ENCODE measurements at places on chromosomes 6 and 20.

DNA sequence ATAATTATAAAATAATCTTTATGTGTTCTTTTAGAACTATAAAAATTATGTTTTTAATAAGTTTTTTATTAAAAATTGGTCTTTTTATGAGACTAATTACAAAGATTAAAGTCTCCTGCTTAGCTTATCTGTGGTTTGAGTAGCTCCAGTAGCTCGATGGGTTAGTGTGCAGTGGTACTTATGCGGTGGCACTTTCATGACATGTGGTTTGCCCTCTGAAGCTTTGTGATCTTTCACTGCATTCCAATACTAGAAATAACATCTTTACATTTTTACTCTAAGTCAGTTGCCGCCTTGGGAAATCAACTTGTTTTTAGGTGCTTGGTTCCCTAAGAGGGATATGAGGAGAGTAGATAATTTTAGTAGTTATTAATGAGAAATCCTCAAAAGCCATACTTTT, 699.5 kb upstream of the FLRT3 start:
- no peak for DNase-seq

DNA sequence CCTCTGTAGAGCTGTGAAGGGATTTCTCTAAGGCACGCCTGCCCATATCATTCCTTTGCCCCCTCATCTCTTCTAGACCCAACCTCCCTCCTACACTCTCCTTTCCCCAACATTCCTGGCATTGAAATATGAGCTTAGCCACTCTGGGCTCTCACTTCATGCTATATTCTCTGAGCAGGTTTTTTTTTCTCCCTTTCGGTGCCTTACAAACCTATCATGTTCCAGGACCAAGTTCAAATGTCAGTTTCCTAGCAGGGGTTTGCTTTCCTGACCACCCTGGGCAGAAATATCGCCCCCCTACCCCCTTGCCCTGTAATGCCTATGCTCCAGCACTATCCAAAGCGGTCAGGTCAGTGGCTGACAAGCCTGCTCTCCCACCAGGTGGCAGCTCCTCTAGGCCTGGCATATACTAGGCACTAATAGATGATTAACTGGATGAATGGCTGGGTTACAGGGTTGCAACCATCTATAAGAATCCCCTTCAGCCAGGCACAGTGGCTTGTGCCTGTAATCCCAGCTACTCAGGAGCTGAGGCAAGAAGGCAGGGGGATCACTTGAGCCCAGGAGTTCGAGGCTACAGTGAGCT, 25.7 kb upstream of the AAR2 start:
- DNase-seq, result no peak

- DNase-seq, result no peak
Observed at GRCh38 chr6:143368426-143368825, 82.1 kb downstream of the ADAT2 start.

DNA sequence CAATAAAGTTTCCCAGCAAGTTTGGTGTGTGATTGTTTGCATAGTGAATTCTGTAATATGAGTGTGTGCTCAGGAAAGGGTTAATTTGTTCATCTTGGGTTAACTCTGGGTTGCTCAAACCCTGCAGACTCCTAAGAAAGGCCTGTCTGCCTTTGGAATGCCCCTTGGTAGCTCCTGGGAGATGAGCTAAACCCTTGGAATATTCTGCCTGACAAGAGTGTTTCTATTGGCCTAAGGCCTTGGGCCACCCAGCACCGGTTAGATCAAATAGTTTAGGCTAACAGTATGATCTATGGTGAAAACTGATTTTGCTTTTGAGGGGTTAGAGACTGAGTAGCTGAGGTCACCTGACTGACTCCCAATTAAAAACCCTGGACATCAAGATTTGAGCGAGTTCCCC, 248.3 kb downstream of the GRM1 start:
- no peak for DNase-seq

GRCh38 chr6:56403745-56404144, 156.4 kb upstream of the COL21A1 start:
- DNase-seq, result no peak

DNA sequence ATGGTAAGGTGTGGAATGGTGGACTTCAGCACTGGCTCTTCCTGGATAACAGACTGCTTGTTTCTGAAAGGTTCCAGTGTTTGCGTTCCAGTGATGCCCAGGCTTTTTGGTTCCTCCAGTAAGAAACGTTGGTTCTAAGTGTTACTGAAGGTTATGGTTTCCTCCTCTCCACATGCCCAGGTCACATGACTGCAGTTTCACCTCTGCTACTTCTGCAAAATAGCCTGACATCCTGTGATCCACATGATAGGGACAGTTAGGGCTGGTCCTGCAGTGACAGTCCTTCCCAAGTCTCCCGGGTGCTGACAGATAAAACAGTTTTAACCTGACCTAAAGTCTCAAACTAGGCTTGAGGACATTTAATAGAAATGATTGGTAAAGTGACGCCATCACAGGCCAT, 132.2 kb upstream of the CST7 start:
- DNase-seq, result no peak

GRCh38 chr20:49400410-49400809, 82.1 kb downstream of the KCNB1 start:
- no peak for DNase-seq

DNA sequence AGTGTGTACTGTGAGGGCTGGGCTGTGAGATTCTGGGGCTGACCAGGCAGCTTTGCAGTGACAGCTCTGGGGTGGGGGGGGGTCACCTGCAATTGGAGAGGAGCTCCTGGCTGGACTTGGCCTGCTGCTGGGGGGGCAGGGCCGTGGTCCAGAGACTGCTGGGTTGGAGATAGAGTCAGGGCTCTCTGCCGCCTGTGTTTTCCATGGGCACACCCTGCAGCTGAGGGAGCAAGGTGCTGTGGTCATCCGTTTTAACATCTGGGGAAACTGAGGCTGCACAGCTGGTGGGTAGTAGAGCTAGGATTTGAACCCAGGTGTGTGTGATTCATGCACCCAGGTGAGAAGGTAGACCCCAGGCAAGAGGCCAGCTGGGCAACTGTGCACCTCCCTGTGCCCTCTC, 7.3 kb downstream of the DLGAP4 start:
- DNase-seq, result no peak

DNA sequence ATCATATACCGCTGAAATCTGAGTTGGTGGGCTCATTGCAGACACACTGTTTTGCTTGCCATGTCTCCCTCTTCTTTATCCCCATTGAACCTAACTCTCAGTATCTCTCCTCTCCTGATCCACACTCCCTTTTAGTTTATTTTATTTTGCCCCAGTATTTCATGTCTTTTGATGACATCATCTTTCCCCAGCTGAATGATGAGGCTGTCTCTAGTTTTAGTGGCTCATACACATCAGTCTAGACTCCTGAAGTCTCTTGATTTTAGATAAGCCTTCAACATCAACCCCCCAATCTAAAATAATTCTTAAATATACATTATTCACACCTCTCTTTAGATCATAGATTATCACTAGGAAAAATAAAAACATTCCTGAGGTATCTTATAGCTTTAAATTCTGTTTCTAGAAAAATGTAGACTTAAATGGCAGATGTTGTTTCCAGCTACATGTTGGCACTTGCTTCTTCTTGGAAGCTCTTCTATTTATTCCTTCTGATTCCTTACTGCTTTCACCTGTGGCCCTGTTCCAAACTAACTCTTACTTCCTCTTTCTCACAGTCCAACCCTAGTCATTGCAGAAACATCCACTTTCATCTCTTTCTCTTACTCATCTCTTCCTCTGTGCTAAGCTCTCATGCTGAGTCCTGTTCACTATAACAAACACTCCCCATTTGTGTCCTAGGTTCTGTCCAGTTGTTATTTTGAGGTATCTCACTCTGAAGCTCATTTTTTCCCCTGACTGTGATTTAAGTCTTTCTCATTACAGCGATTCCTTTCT, 191.9 kb upstream of the SLC35B3 start:
- no peak for DNase-seq

DNA sequence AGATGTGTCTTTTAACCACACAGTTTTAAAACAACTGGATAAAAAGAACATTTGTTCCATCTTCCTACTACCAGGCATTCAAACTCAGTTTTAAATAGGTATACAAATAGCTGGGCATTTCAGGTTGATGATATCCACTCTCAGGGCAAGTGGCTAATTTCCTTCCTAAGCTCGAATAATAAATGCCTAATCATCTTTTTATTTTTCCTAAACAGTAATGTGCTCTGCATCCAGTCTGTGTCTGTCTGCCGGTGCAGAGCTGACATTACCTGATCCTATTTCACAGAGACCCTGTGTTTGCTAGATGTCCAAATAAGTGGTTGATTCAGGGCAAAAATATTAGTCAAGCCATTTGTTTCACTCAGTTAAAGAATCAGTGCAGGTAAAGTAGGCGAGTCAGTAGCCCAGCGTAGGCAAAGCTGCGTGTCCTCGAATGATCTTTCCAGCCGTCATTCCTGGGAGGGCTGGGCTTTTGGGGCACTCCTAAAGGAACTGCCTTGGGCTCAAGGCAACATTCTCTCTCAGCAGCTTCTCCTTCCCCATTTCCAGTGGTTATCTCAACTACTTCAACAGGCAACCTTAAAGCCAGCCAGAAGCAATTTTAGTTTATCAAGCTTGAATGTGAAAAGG, 74.2 kb upstream of the BMP2 start:
- DNase-seq, result no peak

DNA sequence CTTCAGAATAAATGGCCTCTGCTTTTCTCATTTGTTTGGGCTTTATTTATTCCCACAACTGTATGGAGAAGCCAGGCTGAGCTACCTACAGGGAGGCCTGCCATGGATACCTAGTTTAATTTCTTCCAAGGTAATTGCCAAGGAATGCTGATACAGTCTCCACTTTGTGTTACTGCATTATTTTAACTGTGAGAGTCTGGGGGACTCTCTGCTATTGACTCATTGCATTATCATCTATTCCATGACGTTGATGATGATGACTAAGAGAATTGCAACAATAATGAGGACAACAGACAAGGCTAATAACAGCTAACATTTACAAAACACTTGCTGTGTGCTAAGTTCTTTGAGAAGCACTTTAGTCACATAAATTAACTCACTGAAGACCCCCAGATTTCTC, 88.3 kb upstream of the COL21A1 start:
- no peak for DNase-seq

DNA sequence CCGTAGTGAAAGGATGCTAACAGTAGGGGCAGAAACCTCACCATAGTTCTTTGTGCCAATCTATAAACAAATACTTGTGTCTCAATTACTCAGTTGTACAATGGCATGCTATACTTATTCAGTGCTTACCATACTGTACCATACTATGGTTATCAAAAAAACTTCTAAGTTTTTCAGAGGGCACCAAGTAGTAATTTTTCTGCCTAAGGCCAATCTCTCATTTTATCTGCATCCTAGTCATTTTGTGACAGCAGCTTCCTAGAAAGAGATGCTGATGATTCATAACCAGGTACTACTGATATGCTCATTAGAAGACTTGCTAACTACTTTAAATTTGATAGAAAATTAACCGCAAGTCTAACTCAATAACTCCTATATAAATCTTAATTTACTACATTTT, 42.9 kb downstream of the TMEM244 start:
- no peak for DNase-seq

DNA sequence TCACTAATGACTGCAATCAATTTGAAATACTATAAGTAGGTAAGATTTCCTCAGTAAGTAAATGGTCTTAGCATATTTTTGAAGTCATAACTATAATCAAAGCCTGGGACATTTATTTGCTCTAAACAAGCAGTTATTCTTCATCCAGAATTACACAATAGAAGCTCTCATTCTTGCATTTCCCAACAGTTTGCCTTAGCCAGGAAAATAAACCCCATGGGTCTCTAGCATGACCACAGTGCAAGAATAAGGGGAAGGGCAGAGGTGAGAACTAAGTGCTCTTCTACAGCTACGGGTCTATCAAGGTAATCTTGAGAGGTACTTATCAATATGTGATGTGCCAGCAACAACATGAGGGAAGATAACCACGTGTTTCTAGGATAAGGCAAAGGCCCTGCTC, 14.1 kb upstream of the HLA-C start:
- no peak for DNase-seq

DNA sequence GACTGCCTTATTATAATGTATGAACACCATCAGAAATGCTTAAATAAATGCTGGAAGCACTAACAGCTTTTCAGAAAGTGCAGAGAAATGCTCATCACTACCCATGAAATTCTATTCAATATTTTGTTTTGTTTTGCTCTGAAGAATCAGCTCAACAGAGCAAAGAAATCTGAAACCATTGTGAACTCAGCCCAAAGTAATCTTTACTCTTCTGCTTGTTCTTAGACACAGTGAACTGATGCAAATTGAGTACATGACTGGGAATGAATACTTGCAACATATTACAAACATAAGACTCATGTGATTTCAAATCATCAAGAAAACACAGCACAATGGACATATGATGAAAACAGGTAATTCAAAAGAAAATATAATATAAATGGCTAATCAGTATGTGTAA, 404.6 kb upstream of the OPRM1 start:
- DNase-seq, result no peak

DNA sequence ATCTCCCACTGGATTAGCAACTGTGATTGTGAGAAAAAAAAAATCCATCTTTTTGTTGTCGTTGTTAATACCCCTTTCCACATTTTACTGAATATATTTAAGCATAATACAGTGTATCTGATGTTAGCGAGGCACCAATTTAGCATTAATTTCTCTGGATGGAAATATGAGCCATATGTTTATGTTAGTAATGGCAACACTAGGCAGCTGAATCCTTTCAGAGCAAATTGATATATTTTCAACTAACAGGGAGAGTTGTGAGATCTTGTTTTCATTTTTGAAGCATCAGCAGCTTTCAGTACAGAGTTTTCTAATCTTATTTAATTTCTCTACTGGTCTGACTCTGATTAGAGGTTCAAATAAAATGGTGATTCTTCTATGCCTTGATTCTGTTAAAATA, 84.8 kb upstream of the HDAC2 start:
- DNase-seq, result no peak

GRCh38 chr6:28218312-28219248, 6.5 kb upstream of the ZSCAN9 start:
- no peak for DNase-seq

GRCh38 chr6:37838219-37838921, 18.8 kb downstream of the ZFAND3 start:
- DNase-seq, result no peak

DNA sequence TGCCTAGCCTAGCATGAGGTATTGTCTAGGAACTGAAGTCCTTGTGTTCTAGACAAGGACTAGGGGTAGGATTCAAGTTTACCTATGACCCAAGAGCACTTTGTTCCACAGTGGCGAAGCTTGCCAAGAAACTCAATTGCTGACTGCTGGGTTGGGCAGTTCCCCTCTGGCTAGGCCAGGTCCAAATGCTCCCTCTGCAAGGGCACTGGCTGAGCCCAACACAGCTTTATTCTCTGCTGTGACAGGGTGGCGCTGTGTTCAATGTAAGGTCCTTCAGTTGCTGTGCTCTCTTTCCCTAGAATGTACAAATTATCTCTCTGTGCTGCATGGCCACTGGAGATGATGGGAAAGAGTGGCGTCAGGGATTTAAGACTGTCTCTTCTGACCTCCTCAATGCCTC, 950.8 kb downstream of the HACE1 start:
- no peak for DNase-seq

GRCh38 chr6:157791450-157791849, 31.6 kb upstream of the SNX9 start:
- DNase-seq, result no peak

- DNase-seq, result no peak
Observed at GRCh38 chr6:136011475-136011874, 160.0 kb downstream of the PDE7B start.
